Keratinocyte (primary cell): ENCODE measurements at places on chromosomes 16 and 17. TPM values are rescaled to one million over a fixed set of nuclear protein-coding genes. Genes with fewer than 3 reads are reported as not detected.

- no peak overlapping the region for H3K27ac ChIP-seq
- peaks cover 54% of the 10 kb centered on the region for H3K36me3 ChIP-seq
- no peak for DNase-seq
- no peak overlapping the region for H3K4me3 ChIP-seq
- peaks cover 25% of the 10 kb centered on the region for H3K4me1 ChIP-seq
Measured at GRCh38 chr17:28908640-28909167, 5.8 kb upstream of the DHRS13 start.

Gene ARL5C
- not detected in 3 replicates for polyA plus RNA-seq

GRCh38 chr16:1909561-1910231, 8.5 kb downstream of the HS3ST6 start:
- no peak overlapping the region for H3K27ac ChIP-seq
- DNase-seq, result no peak
- H3K36me3 ChIP-seq, result no peaks in the 10 kb centered on the region
- H3K27me3 ChIP-seq, result peaks cover 45% of the 10 kb centered on the region

DNA sequence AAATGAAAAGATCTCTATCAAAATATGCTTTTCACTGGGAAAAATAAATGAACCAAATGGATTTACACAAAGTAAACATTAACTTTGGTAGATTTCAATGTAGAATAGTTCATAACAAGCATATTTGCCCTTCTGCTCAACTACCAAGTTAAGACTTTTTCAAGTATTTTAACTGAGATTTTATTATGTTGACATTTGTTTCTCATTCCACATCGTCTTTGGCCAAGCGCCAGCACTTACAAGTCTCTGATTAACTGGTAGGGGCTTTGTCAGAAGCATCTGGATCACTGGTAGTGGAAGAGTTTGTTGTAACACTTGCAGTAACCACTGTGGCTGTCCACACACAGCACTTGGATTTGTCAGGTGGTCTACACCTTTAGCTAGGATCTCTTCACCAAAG, 22.9 kb downstream of the SLFN12L start:
- no peak for DNase-seq
- no peak overlapping the region for H3K4me3 ChIP-seq

- H3K4me1 ChIP-seq, result peaks cover 16% of the 10 kb centered on the region
- H3K36me3 ChIP-seq, result no peaks in the 10 kb centered on the region
- DNase-seq, result no peak
- no peak overlapping the region for H3K4me3 ChIP-seq
Measured at GRCh38 chr16:75475420-75475847, 10.9 kb upstream of the TMEM170A start.

Gene SLC47A1
- polyA plus RNA-seq, result 0.05 to 0.23 TPM (median 0.07 TPM) in 3 replicates
